ENCODE measurements at places on chromosomes 6 and 20.

DNA sequence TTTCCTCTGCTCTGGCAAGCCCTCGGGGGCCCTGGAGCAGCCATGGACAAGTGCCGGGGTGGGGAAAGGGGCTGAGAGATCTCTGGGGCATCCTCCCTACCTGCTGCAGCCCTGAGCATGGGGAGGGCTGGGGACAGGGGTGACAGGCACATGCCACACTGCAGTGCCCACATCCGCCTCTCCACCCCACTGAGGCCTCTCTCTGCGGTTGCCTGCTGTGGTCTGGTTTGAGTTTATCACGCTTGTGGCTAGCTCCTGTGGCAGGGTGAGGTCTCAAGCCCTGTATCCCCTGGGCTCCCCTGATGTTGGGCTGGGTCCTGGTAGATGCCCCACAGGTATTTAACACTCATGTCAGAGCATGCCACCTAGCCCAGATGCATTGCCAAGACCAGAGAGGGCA is 52.9 kb upstream of the MLN start:
- DNase-seq, result no peak

GRCh38 chr20:58994390-58995159 is 12.5 kb downstream of the CTSZ start:
- DNase-seq, result no peak

DNA sequence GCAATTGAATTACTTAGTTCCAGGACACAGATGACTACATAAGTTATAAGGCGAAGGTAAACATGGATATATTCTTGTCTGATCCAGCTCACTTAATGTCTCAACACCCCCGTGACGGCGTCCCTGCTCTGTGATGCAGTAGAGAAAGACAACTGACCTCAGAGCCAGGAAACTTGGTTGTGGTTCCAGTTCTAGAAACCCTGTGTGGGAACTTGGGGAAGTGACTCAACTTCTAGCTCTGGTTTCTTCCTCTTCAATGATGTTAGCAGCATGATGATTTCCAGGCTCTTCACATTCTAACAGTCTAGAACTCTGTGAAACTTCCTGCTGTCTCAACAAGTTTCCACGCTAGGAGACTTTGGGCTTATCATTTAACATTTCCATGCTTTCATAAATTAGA is 18.4 kb downstream of the LAMA4 start:
- no peak for DNase-seq

DNA sequence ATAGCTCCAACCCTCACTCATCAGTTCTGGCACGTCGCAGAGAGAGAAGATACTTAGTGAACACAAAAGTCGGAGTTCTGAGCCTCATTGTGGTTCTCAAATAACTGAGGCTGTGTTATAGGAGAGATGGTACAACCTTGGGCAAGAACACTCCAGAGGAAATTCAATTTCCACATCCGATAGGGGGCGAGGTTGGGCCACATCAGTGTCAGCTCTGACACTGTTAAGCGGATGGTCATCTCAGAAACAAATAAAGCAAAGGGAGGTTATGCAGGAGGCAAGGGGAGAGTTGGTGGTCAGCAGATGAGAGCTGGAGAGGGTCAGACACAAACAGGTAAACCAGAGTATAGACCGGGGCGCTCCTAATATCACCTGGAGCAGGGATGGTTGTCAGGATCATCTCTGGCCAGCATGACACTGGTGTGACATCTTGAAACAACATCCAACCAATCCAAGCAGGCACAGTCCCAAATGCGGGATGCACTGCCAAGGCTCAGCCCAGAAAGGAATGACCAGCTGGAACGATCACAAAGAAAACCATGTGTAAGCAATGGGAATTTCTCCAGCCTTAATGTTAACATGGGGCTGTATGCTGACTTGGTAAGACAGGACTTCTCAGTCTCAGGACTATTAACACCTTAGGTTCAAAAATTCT is 331.8 kb downstream of the HACE1 start:
- DNase-seq, result no peak

DNA sequence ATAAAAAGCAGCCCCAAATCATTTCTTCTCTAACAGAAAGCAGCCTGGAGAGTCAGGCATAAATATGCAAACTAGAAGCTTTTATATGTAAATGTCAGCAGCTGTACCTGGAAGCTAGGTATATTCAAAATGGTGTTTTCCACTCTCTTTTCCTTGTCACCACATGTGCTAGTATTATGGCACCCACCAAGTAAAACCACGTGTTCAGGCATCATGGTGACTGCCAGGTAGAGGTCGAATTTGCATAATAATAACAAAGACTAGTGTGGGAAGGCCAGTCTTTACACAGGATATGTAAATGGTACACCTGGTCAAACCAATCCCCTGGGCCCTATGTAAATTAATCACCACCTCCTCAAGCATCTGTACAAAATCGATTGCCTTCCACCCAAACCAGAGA is 124.0 kb downstream of the MMUT start:
- DNase-seq, result no peak

DNA sequence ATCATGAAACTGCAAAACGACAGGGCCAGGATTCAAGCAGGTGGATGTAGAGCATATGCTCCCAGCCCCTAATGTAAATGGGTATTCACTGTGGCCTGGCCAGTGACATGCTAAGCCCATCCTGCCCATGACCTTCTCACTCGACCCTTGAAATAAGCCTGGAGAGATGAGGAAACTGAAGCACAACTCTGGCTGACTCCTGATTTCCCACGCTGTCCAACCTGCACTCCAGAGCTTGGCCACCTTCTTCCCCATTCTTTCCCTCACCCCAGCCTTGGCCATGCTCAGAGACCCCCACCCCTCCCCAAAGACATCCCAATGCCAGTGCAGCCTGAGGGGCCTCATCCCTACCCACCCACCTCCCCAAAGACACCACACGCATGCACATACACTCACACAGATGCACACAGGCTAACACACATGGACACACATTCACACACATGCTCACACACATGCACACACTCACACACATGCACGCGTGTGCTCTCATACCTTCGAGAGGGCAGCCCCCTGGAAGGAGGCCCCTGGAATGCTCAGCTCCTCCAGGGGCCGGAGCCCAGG is 12.4 kb downstream of the TFEB start:
- no peak for DNase-seq

- DNase-seq, result no peak
Observed at GRCh38 chr6:139640921-139641320, 266.5 kb upstream of the CITED2 start.

DNA sequence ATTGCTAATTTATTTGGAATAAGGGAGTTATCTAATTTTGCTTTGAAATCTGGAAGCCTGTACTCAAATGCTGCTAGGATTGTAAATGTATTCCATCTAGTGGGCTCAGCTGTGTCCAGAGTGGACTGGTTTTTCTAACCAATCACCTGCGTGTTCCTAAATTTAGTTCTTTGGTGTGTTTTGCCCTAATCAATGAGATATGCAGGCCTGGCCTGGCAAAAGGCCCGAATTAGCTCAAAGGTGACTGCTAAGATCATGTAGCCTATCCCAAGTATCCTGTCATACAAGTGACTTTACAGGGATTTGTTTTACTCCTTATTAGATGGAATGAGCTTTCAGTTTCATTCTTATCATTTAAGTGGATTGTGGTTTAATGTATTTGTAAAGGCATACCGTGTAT is 51.3 kb upstream of the ARMC2 start:
- DNase-seq, result no peak

DNA sequence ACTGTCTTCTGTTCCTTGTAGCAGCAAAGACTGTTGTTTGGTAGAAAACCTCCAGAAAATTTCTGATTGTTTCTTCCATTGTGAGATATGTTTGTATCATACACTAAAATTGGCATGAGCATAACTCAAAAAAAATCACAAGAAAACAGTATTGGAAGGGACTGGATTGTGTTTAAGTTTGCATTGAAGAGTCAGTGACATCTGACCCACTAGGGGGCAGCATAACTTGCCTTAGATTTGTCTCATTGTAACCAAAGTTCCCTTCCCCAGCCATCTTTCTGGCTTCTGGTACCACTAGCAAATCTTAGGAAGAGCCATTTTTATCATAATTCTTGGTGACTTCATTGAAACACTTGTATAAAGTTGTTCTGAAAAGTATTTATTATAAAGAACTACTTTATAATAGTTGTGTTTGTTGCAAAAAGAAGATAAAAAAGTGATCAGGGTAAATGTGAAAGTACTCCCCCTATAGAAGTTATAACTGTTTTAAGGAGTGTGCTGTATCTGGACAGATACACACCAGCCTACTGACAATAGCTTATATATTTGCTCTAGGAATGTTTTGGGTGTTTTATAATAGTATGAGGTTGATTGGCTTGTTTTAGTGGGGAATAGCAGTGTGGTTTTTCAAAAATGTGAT is 7.7 kb downstream of the CSTF1 start:
- DNase-seq, result peak; percentile 51

DNA sequence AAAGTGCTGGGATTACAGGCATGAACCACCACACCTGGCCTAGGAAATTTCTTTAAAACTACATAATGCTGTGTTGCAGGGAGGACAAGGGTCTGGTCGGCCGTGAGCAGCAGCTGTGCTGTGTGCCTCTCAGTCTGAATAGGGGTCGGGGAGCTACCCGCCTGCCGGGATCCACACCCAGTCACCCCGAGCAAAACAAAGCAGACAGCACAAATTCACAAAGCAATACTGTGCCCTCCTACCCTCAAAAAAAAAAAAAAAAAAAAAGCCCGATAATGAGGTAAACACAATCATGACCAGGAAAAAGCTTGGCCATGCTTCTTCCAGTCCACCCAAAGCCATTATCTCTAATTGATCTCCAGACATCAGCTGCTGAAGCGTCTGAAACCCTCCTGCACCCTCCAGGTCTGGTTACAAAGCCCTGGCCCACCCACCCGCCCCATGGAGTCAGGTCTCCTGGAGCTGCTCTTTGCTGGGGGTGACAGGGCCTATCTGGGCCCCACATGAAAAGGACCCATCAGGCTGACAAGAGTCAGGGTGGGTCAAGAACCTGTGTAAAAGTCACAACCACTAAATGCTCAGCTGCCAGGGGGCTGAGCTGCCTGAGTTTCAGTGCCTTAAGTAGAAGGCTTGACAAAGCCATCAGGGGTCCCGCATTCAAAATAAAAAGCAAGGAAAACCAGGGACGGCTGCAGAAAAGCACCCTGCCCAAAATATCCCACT is 88.2 kb downstream of the NOL4L start:
- DNase-seq, result no peak

DNA sequence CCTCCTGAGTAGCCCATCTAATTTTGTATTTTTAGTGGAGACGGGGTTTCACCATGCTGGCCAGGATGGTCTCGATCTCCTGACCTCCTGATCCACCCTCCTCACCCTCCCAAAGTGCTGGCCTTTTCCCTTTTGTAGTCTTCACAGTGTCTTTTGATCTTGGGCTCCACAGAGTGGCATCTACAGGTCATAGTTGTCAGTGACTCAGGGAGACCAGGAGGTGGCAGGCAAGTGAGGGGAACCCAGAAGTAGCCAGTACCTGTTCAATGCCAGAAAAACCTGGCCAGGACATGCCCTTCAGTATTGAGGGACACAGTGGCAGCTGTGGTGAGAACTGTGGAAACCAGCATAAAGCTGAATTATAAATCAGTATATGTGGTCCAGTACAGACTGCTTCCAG is 19.6 kb downstream of the RPP21 start:
- no peak for DNase-seq

DNA sequence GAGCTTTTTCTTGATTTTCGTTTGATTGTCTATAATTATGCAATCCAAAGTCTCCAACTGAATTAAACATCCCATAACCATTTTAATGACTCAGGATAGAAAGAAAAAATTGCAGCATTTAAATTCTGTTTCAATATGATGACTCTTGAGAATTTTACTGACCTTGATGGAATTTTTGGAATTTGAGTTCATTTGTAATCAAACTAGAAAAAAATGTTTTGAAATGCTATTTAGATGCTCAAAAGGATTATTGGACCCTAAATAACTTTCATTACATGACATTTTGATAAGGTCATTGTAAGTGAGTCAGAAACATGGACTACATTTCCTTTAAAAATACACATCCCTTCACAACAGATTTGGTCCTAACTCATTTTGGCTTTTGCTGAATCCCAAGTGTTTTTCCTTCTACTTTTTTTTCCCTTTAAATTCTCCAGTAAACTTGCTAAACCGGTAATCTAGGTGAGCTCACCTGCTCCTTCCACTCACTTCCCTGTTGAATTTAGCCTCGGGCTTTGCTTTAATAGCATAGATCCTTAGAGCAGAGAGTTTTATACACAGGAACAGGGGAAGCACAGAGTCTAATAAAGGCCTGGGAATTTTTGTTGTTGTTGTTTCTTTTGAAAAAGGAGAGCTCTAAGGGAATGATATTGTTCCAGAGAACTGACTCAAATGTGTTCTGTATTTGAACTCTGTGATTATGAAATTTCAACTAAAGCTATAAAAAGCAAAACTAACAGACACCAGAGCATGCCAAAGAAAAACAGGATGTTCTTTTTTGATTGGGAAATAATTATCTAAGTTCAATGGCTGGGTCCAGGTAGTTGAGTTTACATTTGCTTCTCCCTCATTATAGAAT is 1088.2 kb upstream of the CITED2 start:
- DNase-seq, result peak; percentile 64

DNA sequence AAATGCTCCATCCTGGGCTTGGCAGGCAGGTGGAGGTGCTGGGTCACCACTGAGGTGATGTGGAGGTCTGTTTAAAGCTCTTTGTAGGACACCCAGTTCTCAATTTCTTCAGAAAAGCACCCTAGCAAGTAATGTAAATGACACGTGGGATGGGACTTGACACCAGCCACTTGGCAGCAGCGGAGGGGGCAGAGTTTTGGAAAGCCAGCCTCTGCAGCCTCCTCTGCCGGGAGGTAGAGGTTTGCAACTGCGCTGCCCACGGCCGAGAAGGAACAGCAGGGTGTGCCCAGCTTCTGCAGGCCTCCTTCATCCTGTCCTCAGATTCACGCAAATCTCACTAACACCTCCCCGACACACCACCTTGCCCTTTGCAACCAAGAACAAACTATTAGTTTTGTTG is 77.3 kb downstream of the RAMACL start:
- DNase-seq, result no peak

DNA sequence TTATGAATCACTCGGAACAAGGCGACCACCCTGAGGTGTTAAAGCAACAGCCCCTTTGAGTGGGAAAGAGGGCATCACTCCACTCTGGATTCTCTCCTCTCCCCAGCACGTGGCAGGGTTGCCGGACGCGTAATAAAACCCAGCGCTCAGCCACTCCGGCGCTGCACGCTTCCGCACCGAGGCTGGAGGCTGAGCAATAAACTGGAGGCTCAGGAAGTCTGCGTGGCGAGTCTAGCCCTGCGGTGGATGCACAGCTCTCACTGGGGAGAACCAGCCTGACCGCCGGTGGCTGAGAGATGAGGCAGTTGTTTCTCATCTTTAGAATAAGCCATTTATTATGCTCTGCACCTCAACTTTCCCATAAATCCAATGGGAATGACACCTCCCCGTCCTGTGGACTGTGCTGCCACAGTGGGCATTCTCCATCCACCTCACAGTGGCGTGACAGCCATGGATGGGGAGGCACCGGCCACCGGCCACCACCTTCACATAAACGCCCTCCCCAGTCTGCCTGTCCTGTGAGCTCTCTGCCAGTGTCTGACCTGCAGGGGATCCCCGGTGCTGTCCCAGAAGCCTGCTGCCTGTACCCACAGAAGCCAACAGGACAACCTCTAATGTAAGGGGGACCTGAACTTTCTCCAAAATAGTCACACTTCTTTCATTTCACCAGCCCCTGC is 64.2 kb upstream of the GGTLC1 start:
- DNase-seq, result no peak

GRCh38 chr20:33352258-33353012 is 48.9 kb downstream of the CDK5RAP1 start:
- no peak for DNase-seq

- DNase-seq, result no peak
Observed at GRCh38 chr20:31908424-31908823, 38.0 kb downstream of the TTLL9 start.

- DNase-seq, result no peak
Observed at GRCh38 chr20:59027741-59028320, 4.3 kb downstream of the ATP5F1E start.

Measured in HS-27A (cell line).